Epithelial cell of alveolus of lung (primary cell): ENCODE measurements at places on chromosomes 5 and 9. TPM values are rescaled to one million over a fixed set of nuclear protein-coding genes. Genes with fewer than 3 reads are reported as not detected.

The BRIX1 gene
- 27.6 and 29.2 TPM in 2 replicates for total RNA-seq

The EPB41L4A gene
- total RNA-seq, result 0.32 and 1.6 TPM in 2 replicates

The LHX3 gene
- not detected in 2 replicates for total RNA-seq

The ORM1 gene
- total RNA-seq, result 0.24 TPM in 1 of 2 replicates, not detected in the other

The SEMA6A gene
- total RNA-seq, result 0.78 and 3.4 TPM in 2 replicates

The DMRT3 gene
- total RNA-seq, result not detected in 2 replicates

The ATP6V1G1 gene
- total RNA-seq, result 92.6 and 133 TPM in 2 replicates

The NR6A1 gene
- total RNA-seq, result 0.52 TPM in 1 of 2 replicates, not detected in the other

The BRD8 gene
- 20.0 and 68.6 TPM in 2 replicates for total RNA-seq
